Muscle of back (tissue), 13 donors: ENCODE measurements at places on chromosomes 6 and 20.

GRCh38 chr20:37285664-37286374 is 3.6 kb upstream of the MANBAL start:
- no peak for DNase-seq

GRCh38 chr6:156028335-156029131 is 572.9 kb upstream of the NOX3 start:
- no peak for DNase-seq

- DNase-seq, result no peak
These were observed 13.0 kb upstream of the F13A1 start for GRCh38 chr6:6333501-6333900.

DNA sequence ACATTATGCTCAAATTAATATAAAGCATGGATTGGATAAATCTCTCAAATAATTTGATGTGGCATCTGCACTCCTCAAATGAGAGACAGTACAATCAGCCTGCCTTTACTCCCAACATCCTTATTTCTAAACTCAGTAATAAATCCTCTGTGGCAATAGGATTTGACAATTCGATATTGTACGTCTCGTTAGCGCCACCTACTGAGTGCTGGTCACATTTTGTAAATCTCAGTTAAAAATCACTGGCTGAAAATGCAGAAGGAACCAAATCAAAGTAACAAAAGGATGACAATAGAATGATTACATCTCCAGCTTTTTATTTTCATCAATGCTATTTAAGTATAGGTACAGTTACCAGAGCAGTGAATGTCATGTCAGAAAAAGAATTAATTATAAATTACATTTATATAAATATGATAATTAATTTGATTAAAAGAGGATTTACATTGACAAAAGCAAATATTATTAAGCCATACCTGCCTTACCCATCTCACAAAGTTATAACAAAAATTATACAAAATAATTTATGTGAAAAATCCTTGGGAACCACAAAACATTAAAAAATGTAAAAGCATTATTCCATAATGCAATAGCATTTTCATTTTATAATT is 20.2 kb upstream of the GJE1 start:
- peak; percentile 72 for DNase-seq

DNA sequence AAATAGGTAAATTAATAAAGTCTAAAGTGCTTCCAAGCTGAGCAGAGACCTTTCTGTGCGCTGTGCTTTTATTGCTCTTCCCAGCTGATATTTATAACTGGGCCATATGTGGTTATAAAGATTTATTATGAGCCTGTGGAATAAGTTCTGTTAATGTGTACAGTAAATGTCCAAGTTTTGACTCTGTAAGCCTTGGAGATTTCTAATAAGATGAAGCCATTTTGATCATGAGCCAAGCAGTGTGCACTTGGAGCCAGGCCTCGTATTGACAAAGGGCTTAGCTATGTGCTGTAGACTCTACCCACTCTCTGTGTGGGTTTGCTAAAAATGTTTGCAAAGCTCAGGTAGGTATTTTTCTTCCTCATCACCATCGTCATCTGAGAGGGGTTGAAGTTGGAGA is 361.1 kb downstream of the FOXA2 start:
- DNase-seq, result no peak

- no peak for DNase-seq
These were observed 96.3 kb downstream of the GMPR start for GRCh38 chr6:16334671-16335070.

- no peak for DNase-seq
These were observed 381.3 kb upstream of the SPTLC3 start for GRCh38 chr20:12627485-12627884.

- DNase-seq, result no peak
These were observed 7.9 kb downstream of the MDFI start for GRCh38 chr6:41646026-41646795.

DNA sequence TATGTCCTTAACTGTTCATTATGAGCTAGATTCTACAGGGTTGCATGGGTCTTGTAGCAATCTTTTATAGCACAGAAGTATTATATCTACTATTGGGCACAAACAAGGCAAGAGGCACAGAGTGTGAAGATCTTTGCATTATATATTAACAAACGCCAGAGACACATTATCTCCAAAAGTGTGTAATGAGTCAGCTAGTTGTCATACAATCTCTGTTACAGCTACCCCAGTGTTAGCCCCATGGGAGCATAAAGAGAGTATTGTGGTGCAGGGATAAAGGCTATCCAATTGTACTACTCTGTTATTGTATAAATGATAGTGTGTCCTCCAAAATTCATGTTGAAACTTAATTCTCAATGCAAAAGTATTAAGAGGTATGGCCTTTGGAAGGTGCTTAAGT is 148.4 kb upstream of the RIMS1 start:
- DNase-seq, result no peak

DNA sequence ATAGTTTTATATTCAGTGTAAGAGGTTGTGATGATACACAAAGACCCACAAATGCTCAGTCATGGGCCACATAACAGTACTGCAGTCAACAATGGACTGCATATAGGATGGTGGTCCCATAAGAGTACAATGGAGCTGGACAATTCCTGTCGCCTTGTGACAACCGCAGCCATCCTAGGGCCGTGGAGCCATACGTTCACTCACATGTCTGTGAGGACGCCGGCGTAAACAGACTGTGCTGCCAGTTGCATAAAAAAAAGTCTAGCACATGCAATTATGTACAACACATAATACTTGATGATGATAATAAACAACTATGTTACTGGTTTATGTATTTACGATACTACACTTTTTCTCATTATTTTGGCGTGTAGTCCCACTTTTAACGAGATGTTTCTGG is 30.9 kb downstream of the BFSP1 start:
- DNase-seq, result no peak

DNA sequence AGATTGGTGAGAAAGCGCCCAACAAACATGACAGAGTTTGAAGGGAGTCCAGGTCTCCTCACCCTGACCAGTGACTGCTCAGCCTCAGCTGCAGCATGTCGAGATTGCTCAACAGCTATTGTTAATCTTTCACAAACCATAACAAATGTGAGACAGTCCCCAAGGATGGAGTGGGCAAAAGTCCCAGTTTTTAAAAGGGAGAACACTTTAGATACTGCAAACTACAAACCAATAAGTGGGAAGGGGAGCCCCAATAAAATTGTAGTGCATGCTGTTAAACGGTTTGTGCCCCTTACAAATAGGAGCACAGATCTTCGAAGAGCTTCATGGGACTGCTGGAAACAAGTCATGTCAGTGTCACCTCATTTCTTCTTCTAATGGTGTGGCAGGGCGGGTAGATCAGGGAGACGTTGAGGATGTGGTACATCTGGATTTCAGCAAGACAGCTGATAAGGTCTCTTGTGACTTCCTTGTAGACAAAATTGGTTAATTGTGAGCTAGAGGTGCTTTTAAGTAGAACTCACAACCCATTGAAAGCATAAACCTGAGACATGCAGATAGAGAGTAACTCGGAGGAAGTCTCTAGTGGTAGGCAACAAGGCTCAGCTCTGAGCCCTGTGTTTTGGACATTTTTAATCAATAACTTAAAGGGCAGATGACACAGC is 134.0 kb upstream of the ARMC2 start:
- peak; percentile 89 for DNase-seq

GRCh38 chr6:136108361-136108945 is 141.7 kb downstream of the MTFR2 start:
- DNase-seq, result no peak

DNA sequence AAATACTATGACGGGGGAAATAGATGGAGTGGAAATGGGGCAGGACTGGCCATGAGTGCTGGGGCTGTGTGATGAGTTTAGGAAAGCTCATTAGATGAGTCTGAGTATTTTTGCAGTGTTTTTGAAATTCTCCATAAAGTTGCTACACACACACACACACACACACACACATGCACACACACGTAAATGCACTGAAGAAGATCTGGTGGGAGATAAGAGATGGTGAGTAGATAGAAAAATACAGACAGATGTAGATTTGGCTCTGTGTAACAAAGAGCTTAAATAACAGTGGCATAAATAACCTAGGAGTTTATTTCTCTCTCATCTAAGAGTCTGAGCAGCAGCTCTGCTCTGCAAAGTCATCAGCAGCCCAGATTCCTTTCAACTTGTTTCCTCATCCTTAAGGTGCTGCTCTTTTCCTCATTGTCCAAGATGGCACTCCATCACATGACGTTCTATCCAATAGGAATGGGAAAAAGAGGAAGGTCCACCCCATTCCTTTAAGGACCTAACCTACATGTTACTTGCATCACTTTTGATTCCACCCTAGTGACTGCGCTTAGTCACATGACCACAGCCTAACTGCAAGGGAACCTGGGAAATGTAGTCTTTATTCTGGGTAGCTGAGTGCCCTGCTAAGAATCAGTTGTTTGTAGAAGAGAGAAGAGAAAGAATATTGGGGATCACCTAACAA is 76.4 kb downstream of the EYA2 start:
- peak; percentile 39 for DNase-seq

- no peak for DNase-seq
These were observed 3.7 kb upstream of the PRND start for GRCh38 chr20:4717816-4718570.

- peak; percentile 78 for DNase-seq
These were observed 75.4 kb downstream of the MTHFD1L start for GRCh38 chr6:150940941-150941340.

DNA sequence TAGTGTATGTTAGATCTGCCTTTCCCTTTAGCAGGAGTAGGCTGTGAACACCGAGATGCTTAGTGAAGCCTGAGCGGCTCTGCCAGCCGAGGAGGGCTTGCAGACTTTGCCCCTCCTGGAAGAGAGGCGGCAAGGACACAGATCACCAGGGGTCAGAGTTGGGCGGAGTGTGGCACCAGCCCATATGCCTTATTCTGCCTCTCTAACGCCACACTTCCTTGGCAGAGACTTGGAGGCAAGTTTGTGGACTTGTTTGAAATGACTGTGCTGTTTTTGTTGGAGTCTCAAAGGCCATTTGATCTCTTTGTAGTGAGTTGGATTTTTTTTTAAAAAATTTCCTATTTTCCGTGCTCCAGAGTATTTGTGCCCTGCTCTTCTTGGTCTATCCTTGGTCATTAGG is 44.5 kb upstream of the CLDN20 start:
- DNase-seq, result no peak

- no peak for DNase-seq
These were observed 62.0 kb downstream of the GFOD1 start for GRCh38 chr6:13425270-13425873.

GRCh38 chr6:7675353-7675945 is 50.5 kb upstream of the BMP6 start:
- DNase-seq, result no peak

- DNase-seq, result no peak
These were observed 242.0 kb downstream of the TBXT start for GRCh38 chr6:165925474-165926156.

DNA sequence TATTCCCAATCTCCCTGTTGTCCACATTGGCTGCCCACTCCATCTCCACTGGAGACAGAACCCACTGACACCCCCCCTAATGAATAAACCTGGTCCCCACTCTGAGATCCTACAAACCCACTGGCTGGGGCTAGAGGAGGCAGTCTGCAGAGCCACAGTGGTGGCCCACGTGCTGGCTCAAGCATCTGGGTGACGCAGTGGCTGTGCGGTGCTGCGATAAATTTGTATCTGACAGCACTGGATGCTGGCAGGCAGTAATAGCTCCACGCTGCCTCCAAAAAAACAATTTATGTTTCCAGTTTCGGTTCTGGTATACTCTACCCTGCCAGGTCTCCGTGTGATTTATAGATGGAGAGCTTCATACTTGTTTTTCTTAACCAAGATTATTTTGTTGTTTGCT is 87.1 kb upstream of the SYNDIG1 start:
- no peak for DNase-seq

GRCh38 chr6:169240125-169240524 is 13.5 kb downstream of the THBS2 start:
- DNase-seq, result no peak

DNA sequence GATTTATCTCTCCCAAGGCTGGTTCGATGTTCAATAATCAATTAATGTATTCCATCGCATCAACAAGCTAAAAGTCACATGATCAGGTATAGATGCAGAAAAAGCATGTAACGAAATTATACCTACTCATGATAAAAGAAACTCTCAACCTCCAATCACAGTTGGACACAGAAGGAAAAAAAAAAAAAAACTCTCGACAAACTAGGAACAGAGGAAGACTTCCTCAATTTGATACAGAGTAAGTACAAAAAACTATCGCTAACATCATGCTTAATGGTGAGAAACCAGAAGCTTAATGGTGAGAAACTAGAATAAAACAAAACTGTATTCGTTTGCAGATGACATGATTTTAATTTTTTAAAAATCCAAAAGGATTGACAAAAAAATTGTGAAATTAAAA is 62.0 kb upstream of the SMIM29 start:
- no peak for DNase-seq

DNA sequence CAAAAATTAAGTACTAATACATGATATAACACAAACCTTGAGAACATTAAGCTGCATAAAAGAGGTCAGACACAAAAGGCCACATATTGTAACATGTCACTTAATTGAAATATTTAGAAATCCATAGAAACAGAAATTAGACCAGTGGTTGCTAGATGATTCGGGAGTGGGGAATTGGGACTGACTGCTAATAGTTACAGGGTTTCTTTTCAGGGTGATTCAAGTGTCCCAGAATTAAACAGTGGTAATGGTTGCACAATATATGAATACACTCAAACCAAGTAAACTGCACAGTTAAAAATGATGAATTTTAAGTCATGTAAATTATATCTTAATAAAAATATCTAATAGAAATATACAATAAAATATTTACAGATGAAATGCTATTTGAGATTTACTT is 174.5 kb downstream of the WDR27 start:
- no peak for DNase-seq

DNA sequence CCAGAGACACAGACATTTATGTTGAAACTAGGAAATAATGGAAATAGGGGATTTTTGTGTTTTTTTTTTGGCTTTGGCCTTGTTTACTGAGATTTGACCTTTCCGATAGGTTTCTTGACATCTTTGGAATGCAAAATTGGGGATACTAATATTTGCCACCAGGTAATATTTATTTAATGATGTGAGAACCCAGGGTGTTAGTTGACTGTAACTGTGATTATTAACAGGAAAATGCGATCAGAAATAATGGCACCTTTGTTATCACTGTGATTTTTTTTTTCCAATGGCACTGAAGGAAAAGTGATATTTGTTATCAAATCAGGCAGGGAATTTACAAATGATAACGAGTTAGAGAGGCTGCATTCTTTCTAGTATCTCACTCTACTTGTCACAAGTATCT is 330.5 kb downstream of the SOX4 start:
- DNase-seq, result no peak

GRCh38 chr6:83354747-83355146 is 76.1 kb downstream of the ME1 start:
- DNase-seq, result no peak

GRCh38 chr20:32808438-32808837 is 11.3 kb upstream of the MAPRE1 start:
- DNase-seq, result no peak

- DNase-seq, result no peak
These were observed 515.7 kb downstream of the FRK start for GRCh38 chr6:115544765-115545671.
